ENCODE measurements at places on chromosomes 5 and 9.

DNA sequence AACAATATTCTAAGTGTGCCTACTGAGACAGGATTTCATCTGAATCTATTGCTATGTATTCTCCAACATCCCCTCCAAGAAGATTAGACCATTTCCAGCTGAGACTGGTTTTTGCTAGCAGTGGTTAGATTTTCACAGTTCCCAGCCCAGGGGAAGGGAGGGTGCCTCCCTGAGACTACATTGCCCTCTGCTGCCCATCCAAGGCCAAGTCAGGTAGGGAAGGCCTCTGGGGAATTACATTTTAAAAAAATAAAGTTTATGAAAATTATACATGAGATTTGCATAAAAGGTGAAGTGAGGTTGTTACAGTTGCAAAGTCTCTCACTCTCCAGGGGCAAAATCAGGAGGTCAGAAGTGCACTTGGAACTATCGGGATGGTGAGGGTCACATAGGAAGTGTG lies 28.0 kb upstream of the SYK start:
- peak; percentile 21 for DNase-seq

DNA sequence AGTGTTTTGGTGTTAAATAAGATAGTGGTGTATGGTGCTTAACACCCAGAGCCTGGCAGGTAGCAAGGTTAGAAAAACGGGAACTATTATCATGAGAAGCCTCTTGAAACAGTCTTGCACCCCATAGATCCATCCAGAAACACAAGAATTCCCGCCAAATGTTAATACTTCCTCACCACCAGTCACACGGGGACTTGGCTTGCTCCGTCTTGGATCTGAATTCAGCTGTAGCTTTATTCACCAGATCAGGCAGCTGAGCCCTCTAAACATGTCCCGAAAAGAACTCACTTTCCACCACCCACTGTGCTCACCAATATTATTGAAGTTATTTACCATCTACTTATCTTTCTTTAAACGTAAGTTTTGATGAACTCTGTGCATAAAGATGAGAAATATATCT lies 101.6 kb upstream of the PTPN3 start:
- DNase-seq, result no peak

GRCh38 chr9:18806232-18807080 lies 226.6 kb downstream of the SAXO1 start:
- no peak for DNase-seq

GRCh38 chr5:56671571-56671970 lies 143.8 kb upstream of the MAP3K1 start:
- no peak for DNase-seq

DNA sequence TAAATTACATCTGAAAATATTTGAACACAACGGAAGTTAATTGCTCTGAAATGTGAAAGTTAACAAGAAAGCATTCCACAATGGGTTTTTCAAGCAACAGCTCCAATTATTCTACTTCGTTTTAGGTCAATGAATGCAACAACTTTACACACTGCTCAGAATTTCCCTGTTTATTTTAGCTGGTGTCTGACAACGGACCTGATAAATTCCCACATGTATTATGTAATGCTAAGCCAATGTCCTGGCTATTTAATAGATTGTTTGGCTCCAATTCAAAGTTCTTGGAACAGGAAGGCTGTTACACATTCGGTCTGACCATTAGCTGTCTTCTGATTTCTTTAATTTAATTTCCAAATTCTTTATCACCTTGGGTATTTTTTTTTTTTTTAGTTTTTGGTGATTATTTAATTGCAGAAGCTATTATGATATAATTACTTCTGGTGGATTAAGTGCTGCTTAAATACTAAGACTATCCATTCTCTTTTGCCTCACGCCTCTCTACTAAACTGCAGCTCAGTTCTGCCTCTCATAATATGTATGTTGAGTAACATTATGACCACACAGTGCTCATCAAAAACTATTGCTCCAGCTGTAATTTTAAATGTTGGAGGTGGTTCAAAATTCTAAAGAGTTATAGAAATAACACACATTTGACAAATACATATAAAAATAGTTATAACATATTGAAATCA lies 57.9 kb downstream of the MEF2C start:
- DNase-seq, result peak; percentile 59

- DNase-seq, result no peak
These were observed 108.1 kb upstream of the PRRC1 start for GRCh38 chr5:127409246-127409917.

DNA sequence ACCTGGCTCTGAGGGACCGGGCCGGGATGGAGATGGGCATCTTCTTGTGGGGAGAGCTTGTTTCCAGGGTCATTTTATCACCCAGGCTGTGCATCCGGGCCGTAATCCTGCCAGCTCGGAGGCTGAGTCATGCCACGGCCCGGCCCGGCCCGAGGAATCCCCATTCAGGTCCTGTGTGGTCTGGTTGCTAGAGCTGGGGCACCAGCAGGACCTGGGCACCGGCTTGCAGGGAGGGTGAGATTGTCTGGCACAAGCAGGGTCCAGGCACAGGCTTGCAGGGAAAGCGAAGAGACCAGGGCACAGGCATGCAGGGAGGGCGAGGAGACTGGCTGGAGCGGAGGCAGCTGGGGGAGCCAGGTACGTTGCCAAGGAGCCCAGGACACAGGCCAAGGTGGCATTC lies 106.8 kb downstream of the RXRA start:
- peak; percentile 23 for DNase-seq

DNA sequence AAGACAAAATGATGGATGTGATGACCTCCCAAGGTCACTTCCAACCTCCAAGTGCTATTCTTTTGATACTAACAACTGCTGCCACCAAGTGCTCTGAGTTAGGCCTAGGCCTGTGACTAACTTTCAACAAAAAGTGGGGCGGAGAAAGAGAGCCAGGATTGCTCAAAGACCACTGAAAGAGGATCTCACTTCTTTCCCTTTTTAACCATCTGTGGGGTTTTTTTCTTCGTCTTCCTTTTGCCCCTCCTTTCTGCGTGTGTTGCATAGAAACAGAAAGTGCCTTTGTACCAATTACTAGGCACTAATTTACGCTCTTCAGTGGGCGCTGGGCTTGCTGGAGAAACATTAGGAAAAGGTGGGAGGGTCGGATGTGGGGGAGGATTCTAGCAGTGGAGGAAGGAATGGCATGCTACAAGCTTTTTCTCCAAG lies 8.0 kb downstream of the KLF9 start:
- peak; percentile 38 for DNase-seq

- peak; percentile 20 for DNase-seq
These were observed 194.0 kb downstream of the RFX3 start for GRCh38 chr9:3331801-3332200.

- no peak for DNase-seq
These were observed 70.1 kb downstream of the CWC27 start for GRCh38 chr5:64838803-64839202.

DNA sequence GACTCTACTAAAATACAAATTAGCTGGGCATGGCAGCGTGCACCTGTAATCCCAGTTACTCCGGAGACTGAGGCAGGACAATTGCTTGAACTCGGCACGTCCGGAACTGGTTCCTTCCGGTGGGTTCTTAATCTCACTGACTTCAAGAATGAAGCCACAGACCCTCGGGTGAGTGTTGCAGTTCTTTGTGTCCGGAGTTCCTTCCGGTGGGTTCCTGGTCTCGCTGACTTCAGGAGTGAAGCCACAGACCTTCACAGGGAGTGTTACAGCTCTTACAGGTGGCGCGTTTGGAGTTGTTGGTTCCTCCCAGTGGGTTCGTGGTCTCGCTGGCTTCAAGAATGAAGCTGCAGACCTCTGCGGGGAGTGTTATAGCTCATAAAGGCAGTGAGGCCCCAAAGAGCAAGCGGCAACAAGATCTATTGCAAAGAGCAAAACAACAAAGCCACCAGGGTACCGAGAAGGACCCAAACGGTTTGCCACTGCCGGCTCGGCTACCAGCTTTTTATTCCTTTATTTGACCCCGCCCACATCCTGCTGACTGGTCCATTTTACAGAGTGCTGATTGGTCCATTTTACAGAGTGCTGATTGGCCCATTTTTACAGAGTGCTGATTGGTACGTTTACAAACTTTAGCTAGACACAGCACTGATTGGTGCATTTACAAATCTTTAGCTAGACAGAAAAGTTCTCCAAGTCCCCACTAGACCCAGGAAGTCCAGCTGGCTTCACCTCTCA lies 28.6 kb upstream of the SLC6A19 start:
- no peak for DNase-seq
